DMS53 (cell line): ENCODE measurements at places on chromosomes 2 and 18.
A peak's percentile ranks its signal among the peaks of the same experiment; 100 is the strongest.

- no peak for DNase-seq
Observed at GRCh38 chr2:74205596-74205995, 7.2 kb downstream of the MTHFD2 start.

- no peak for DNase-seq
Observed at GRCh38 chr18:44579745-44580144, 100.9 kb upstream of the SETBP1 start.

DNA sequence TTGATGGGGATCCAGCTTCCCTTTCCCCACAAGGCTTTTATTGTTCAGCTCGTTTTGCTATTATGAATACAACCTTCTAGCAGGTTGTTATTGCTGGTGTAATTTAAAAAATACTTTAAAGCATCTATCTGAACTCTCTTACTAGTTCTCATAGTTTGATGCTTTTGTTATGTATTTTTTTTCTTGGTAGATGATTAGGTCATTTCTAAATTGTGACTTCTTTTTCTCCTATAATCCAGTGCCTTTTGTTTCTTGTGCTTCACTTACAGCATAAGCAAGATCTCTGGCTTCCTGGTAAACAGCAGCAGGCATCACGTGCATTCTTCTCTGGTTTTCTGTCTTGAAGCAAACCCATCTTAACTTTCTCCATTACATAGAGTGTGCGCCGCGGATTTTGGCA, 96.1 kb downstream of the FAM168B start:
- DNase-seq, result no peak

DNA sequence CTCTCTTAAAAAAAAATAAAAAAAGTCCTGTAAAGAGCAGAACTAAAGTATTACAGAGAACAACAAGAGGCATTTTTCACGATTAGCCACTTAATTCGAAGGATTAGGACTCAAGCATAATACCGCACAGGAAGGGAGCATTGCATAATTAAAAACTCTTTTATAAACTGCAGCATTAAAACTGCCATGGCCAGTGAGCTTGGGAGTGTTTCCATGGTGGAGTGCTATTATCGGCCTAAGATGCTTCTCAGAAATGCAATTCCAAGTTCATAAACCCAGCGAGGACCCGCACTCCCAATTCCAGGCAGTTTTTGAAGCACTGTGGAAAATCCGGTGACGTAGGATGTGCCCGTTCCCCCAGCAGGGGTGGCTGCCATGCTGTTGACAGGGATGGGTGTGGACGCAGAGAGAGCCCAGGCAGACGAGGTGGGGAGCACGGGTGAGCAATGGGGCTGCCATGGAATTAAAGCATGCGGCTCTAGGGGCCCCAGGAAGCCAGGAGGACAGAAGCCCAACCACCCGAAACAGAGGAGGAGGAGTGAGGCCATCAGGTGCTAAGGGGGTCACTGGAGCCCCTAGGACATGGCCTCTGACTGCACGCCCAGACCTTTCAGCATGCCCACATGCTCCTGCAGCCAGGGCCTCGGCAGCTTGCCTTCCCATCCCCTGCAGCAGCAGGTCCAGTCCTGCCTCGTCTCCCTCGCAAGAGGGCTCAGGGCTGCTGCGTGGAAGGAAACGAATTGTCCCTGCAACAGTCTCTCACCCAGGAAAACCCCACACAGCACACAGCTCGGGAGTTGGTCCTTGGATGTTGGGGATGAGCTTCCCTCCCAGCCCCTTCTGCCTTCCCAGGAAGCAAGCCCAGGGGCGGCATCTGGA, 233.4 kb downstream of the NDUFA10 start:
- DNase-seq, result no peak

DNA sequence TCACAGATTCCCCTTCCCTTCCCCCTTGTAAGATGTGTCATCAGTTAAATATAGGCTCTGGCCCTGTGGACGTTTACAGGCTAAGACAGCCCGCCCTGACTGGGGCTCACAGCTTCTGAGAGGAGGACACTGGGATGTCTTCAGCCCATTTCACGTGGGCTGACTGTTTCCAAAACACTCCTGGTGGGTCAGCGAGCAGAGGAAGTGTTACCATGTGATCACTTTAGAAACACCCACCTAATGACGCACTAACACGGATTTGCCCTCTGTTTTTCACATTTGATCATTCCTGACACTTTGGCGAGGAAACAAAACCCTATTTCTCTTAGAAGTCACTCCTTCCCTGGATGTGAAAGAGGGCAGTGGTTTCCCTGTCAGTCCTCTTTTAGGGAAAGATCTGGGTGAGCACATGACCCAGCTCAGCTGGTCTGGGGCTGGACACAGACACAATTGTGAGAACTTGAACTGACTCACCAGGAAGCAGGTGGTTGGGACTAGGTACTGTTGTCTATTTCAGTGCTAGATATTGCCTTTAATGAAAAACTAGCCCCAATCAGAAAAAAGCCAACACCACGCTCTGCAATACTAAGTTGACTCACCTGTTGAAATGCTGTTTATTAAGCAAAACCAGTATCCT, 38.8 kb downstream of the BMP10 start:
- peak; percentile 88 for DNase-seq

DNA sequence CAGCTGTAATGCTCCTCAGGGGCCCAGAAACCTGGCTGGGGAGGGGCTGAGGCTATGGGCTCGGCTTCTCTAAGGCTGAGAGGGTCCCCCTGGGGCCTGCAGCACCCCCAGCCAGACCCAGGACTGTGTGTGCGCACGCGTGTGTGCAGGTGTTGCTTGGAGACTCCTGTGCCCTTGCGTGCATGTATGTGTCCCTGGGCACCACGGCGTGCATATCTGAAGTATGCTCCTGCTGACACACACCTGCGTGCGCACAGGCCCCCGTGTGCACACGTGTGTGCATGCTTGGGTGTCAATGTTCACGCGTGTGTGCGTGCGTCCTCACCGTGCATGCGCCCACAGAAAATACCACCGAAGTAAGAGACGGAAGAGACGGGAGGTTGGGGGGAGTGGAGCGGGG, 14.9 kb upstream of the ECEL1 start:
- peak; percentile 68 for DNase-seq

GRCh38 chr2:175677880-175678279, 324.2 kb downstream of the LNPK start:
- no peak for DNase-seq

DNA sequence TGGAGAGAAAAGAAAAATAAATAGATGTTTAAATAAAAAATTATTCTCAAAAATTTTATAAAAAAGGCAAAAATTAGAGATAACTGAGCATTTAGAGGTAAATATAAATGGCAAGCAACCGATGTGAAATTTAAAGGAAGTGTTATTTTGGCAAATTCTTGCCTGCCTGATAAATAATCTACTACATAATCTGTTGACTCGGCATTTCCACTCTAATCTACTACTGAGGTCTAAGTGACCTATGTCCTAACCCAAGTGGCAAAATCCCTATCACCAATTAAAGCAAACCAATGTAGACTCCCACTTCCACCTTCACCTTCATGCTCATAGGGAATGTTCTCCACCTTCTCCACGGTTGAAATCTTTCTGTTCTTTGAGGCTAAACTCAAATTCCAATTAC, 1124.1 kb upstream of the CDH2 start:
- no peak for DNase-seq
